ENCODE measurements at places on chromosomes 6 and 20.

GRCh38 chr20:36394340-36394965 lies 88.3 kb downstream of the DLGAP4 start:
- no peak for DNase-seq

GRCh38 chr6:51805517-51805916 lies 281.9 kb downstream of the PKHD1 start:
- DNase-seq = no peak

DNA sequence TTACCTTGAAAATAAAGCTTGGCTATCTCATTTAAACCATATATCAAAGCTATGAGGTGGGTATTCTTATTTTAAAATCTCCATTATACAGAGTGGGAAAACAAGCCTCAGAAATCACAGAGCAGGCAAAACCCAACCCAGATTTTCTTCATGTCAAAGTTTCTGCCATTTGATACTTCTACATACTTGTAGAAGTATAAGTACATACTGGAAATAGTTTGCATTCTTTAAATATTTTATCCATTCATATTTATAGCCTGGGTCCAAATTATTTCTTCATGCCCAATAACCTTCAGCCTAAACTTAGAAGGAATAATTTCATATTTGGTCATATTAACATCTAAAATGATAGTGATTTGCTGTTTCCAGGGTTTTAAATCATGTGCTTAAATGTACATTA lies 61.8 kb downstream of the MLIP start:
- peak; percentile 18 for DNase-seq

DNA sequence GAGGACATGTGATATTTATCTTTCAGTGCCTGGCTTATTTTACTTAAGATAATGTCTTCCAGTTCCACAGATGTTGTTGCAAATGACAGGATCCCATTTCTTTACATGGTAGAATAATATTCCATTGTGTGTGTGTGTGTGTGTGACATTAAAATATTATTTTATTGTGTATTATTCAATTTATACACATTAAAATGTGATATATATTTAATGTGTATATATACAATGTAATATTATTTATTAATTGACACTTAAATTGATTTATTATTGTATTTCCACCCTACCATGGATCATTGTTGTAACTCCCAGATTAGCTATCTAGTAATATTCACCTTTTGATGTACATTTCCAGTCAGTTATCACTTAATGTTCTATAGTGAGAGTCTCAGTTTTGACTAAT lies 1422.5 kb upstream of the ADGRB3 start:
- no peak for DNase-seq

DNA sequence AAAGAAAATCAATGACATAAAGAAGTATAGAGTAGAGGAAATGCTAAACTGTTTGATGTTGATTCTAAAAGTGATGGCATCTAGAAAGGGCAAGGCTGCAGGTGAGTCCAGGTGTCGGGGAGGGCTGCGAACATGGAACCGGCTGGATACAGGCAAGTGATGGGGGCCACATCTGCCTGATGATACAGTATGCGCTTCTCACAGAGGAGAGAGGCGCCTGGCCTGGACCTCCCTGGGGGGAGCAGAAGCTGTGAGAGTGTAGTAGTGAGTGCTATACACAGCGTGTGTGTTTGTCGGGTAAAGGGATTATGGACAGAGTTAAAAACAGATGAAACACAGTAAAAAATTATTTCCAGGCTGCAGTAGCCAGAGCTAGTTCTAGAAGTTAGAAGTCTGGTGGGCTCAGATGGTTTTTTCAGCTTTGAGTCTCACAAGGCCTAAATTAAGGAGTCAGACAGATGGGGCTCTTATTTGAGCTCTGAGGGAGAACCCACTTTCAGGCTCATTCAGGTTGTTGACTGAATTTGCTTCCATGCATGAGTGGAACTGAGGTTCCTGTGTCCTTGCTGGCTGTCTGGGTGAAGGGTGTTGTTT lies 195.8 kb upstream of the ARG1 start:
- DNase-seq = no peak

DNA sequence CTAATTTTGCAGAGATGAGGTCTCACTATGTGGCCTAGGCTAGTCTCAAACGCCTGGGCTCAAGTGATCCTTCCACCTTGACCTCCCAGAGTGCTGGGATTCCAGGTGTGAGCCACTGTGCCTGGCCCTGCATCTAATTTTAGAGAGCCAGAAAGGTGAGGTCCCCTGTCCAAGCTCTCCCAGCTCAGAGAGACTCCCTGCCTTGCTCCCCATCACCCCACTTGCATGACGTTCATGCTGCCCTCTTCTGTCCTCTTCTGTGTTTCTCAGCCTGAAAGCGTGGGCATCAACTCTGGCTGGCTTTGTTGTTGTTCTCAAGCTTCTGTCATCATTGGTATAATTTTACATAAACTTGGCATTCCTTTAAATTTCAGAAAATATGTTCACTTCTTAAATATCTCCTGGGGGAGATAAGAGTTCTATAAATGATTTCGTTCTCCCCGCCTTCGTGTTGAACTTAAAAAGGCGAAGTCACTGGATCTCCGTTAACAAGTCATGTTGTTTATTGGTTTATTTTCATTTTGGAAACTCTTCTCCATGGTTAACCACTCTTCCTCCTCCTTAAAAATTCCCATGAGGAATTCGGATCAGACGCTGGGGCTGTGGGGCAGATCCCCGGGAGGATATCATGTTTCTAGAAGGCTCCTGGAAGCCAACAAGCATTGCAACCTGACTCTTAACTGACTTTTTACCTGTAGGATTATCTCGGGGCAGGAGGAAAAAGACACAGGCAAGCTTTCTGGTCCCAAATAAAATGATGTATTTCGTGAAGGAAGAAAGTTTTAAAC lies 13.2 kb upstream of the PARD6B start:
- DNase-seq = no peak

DNA sequence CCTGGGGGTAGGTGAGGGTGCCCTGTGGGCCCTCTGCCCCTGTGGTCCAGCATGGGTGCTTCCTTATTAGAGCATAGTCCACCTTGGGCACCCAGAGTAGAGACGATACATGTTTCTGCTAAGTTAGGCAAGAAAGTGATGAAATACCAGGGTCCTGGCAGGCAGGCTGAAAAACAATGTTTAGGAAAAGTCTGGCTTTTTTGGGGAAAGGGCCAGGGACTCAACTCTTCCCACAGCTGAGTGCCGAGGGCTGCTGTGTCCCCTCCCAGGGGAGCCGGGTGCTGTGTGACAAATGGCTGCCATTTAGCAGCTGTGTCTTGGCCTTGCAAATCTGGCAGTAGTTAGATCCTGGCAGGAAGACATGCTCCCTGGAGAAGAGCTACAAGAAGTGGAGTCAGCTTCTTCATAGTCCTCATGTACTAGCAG lies 61.5 kb downstream of the RREB1 start:
- no peak for DNase-seq

DNA sequence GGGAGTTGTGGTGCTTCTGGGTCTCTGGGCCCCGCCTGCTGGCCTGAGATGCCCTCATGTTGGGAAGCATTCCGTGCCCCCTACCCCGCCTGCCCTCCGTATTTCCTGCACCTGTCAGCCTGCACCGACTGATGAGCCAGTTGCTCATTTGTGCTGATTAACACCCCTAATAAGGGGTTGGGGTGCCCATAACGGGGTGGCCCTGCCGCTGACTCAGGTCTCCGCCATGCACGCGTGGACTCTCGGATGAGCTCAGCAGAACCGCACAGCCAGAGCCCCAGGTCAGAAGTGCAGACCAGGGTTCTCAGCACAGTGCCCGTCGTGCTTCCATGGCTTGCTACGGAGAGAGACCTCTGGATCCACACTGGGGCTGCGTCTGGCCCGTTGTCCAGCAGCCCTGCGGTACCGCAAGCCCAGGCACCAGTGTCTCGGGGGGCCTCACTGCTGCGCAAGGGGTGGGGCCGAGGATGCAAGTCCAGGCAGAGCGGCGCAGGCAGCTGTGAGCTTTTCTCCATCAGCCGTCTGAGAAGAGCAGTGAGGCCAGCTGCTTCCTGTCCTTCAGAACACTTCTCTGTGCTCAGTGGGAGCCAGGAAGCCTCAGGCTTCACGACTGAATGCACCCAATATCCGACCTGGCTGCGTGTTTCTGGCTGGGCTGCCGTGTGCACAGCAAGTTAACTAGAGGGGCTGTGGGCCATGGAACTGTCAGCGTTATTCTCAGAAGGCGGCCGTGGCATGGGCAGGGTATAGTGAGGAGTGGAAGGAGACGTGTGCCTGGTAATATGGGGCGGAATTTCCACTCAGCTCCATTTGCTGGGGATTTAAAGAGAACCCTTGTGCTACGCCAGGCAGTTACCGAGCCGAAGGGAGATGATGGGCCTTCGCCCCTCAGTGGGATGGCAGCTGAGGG lies 18.6 kb downstream of the MTG2 start:
- no peak for DNase-seq

DNA sequence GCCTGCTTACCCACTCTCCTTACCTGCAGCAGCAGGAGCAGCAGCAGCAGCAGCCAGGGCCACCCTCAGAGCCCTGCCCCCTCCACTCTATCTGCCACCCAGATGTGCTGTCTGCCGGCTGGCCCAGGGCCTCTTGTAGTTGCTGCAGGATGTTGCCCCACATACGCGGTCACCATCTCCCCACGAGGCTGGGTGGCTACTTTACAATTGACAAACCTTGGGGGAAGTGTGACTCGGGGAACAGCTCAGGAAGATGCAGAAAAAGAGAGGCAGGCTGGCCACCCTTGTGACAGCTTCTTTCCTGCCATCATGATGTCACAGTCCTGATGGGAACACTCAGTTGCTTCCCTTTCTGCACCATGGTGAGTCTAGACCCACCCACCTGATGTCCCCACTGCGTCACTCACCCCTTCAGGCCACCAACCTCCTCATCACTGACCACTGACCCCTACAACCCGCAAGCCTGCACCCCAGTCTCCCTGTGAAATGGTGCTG lies 14.5 kb downstream of the TREM1 start:
- no peak for DNase-seq

GRCh38 chr6:87473419-87473903 lies 687 bp downstream of the SLC35A1 start:
- peak; percentile 8 for DNase-seq

DNA sequence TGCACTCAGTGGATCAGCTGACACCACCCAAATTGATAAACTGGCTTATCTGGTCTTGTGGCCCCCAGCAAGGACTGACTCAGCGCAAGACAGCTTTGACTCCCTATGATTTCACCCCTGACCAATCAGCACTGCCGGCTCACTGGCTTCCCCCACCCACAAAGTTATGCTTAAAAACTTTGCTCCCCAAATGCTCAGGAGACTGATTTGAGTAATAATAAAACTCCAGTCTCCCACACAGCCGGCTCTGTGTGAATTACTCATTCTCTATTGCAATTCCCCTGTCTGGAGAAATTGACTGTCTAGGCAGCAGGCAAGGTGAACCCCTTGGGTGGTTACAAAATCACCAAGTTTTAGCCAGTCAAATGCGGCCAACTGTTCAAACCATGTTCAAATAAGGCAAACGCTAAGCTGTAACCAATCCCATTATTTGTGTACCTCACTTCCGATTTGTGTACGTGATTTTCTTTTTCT lies 32.5 kb downstream of the SLC22A2 start:
- DNase-seq = no peak

GRCh38 chr20:48702455-48702913 lies 125.3 kb downstream of the PREX1 start:
- no peak for DNase-seq

DNA sequence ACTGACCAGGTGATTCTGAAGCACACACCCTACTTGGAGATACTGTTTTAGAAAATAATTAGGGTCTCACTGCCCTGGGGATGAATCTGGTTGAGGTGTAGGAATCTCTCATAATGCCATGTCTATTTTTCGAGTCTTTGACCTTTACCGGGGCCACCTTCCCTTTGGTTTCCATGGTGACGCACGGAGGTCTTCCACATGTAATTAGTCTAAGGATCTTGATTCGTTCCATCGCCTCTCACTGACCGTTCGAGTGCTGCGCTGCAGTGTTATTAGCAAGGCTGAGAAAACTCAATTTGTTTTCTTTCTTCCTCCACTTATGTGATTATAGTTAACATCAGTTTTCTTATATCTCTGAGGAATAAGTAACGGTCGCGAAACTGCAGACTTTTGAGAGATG lies 144.3 kb upstream of the SPACA1 start:
- no peak for DNase-seq

GRCh38 chr6:100461278-100461916 lies 3.3 kb downstream of the SIM1 start:
- DNase-seq = peak; percentile 36

- no peak for DNase-seq
Observed at GRCh38 chr20:53792946-53793536, 199.4 kb upstream of the ZNF217 start.

DNA sequence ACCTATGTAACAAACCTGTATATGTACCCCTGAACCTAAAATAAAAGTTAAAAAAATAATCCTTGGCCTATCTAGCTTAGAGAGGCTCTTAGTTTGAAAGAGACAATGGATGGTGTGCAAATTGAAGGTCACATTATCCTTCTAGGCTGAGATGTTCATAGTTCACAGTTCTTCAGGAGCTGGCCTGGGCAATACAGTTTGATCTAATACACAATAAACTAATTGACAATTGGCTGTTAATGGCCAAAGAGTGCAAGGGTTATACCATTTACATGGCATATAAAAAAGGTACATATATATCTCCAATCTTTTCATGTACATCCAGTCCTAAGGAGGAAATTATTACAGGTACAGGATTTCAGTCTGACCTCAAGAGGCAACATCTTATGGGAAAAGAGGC lies 117.4 kb upstream of the NEDD9 start:
- no peak for DNase-seq

DNA sequence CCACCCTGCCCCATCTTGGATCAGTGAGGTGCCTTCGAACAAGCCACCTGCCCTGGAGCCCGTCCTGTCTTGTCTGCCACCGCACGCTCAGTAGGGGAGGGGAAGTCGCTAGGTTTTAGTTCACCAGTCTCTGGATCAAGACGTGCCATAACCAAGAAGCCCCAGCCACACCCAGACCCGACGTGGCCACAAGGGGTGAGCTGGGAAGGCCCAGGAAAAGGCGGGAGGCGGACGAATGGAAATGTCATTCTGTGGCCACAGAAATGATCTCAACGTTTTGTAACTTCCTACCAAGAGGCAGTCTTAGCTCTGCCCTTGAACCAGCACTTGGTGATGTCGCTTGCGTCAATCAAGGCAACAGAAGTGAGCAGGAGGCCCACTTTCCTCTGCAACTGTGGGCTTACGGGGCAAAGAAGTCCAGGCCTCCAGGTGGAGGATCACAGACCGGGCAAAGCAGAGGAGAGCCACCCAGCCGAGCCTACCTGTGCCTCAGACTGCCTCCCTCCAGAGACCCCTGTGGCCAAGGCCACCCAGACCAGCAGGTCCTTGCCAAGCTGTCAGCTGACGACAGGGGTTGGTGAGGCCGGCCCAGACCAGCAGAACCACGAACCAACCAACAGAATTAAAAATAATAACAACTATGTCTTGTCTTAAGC lies 14.5 kb downstream of the GMEB2 start:
- DNase-seq = no peak
